ENCODE measurements at places on chromosomes 11 and 22. TPM values are rescaled to one million over a fixed set of nuclear protein-coding genes. Genes with fewer than 3 reads are reported as not detected.

Gene SERPINH1
- 1,267 TPM for total RNA-seq

Gene TREH
- total RNA-seq, result not detected

Gene PTS
- 40.3 TPM for total RNA-seq

Gene OR6A2
- total RNA-seq, result 0.57 TPM

Gene TMPRSS4
- not detected for total RNA-seq

Gene TRIM29
- total RNA-seq, result 0.57 TPM

Gene EIF4ENIF1
- 12.6 TPM for total RNA-seq

Gene OR5AL1
- total RNA-seq, result not detected

Gene OR52E8
- total RNA-seq, result 1.0 TPM

Gene ALDH3B2
- total RNA-seq, result not detected

Gene FXYD6
- not detected for total RNA-seq

Gene TRIM49
- not detected for total RNA-seq

Gene MISFA
- total RNA-seq, result not detected

Gene ACR
- not detected for total RNA-seq

Gene OR4S1
- total RNA-seq, result not detected

Gene FOSL1
- total RNA-seq, result 76.5 TPM

Gene NRXN2
- total RNA-seq, result 8.4 TPM

Gene CYTH4
- total RNA-seq, result not detected

Gene SELENOM
- total RNA-seq, result 256 TPM

Gene FGF3
- total RNA-seq, result not detected

Gene GRM5
- under 0.01 TPM for total RNA-seq

Gene UBTFL1
- total RNA-seq, result not detected

Gene NPTXR
- total RNA-seq, result 2.4 TPM

Gene MPZL3
- total RNA-seq, result 0.86 TPM

Gene ARRB1
- 27.1 TPM for total RNA-seq

Gene SPON1
- 0.66 TPM for total RNA-seq

Gene PGA4
- total RNA-seq, result not detected

Gene CCDC116
- 0.22 TPM for total RNA-seq

Gene NXPE4
- not detected for total RNA-seq

Gene NLRP14
- total RNA-seq, result not detected

Gene IL17REL
- not detected for total RNA-seq

Gene KCNJ11
- total RNA-seq, result not detected

Gene SLC43A1
- 13.2 TPM for total RNA-seq

Gene INSC
- not detected for total RNA-seq

Gene OR10A2
- total RNA-seq, result not detected

Gene ISX
- not detected for total RNA-seq

Gene ZDHHC8
- 16.0 TPM for total RNA-seq

Gene RAD9A
- 18.8 TPM for total RNA-seq

Gene XRRA1
- total RNA-seq, result 17.8 TPM

Gene HBE1
- not detected for total RNA-seq

Gene ADAMTS15
- total RNA-seq, result 8.2 TPM

Gene IL10RA
- total RNA-seq, result not detected

Gene GGT5
- total RNA-seq, result 3.5 TPM

Measured in placental pericyte (primary cell).